HAP-1 (cell line): ENCODE measurements at places on chromosomes 2 and 18.

DNA sequence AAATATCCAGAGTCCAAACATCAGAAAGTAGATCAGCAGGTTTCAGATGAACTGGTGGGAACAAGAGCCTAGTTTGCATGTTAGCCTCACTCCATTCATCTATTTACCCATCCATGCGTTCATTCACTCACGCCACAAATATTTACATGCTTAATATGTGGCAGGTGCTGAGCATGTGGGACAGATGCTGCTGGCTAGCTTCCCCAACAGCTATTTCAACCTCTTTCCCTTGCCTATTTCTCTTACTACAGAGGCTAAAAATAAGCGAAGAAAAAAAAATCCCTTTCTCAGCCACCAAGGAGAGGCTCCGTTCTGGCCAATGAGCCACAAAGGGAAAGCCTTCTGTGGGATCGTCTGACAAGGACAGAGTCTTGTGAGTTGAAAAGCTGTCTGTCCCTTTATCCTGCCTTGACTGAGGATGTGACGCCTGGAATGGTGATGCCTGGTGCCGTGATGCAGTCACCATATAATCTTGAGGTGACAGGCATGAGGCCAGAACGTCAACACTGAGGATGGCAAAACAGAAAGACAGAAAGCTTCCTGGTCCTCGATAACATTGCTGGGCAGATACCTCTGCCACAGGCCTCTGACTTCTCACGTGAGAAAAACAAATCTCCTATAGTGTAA lies 78.2 kb downstream of the KCTD1 start:
- no peak for DNase-seq

DNA sequence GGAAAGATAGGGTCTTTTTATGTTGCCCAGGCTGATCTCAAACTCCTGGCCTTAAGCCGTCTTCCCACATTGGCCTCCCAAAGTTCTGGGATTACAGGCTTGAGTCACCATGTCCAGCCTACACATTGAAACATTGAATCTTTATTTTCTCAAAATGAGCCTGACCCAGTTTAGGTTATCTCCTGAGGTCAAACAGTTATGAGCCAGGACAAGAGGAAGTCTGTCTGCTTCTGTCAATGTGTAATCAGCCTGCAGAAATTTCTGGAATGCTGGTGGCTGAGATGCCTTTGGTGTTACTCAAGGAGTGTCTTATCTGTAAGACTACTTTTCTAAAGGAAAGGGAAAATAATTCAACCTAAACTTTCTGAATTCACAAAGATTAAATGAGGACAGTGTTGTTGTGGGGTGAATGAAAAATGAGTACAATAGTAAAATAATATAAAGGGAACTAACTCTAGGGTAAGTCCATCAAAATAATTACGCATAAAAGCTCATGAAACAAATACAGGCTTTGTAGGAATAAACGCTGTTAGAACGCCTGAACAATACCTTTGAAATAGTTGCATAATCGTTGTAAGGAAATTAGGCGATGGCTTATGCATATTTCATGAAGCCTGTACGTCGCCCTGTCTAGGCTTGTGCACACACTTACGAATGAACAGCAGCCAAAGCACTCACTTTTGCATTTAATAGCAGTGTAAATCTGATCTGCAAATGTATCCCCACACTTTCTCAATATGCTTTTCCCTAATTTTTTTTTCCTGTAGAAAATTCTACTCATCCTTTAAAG lies 260.8 kb downstream of the RDH14 start:
- peak; percentile 81 for DNase-seq

- no peak for DNase-seq
Measured at GRCh38 chr2:54894467-54894866, 155.8 kb downstream of the RTN4 start.

- DNase-seq, result no peak
Measured at GRCh38 chr2:16279201-16279570, 338.8 kb downstream of the MYCN start.
